ENCODE measurements at places on chromosomes 16 and 17. TPM values are rescaled to one million over a fixed set of nuclear protein-coding genes. Genes with fewer than 3 reads are reported as not detected.

The ZFP3 gene
- 0.97 TPM for polyA plus RNA-seq

The CSH2 gene
- polyA plus RNA-seq, result 0.43 TPM

The JPH3 gene
- 8.4 TPM for polyA plus RNA-seq

The IGSF6 gene
- polyA plus RNA-seq, result 0.19 TPM

Data from GM23338 (cell line).